GM23338 (cell line): ENCODE measurements at places on chromosomes 4 and X.

- DNase-seq, result peak; percentile 54
These were observed 18.5 kb downstream of the UVSSA start for GRCh38 chr4:1365271-1366178.

DNA sequence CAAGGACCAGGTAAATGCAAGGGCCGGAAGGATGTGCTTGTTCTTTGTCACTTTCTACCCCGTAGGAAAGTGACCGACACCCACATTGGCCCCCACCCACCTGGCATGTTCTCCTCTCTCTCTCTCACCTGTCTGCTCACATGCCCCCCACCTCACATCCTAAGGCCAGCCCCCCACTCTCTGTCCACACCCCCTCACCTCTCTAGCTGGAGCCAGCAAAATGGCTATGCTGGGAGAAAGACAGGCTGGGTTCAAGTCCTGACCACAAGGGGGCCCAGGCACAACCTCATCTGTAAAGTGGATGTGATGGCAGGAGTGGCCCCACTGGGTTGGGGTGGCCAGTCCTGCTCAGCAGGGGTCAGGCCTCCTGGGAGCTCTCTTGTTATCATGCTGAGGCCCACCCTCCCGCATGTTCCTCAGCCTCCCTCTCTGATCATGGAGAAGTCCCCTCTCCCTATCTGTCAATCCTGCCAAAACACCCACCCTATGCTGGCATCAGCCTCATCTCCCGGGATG is 1.7 kb upstream of the PPP2R2C start:
- peak; percentile 68 for DNase-seq

DNA sequence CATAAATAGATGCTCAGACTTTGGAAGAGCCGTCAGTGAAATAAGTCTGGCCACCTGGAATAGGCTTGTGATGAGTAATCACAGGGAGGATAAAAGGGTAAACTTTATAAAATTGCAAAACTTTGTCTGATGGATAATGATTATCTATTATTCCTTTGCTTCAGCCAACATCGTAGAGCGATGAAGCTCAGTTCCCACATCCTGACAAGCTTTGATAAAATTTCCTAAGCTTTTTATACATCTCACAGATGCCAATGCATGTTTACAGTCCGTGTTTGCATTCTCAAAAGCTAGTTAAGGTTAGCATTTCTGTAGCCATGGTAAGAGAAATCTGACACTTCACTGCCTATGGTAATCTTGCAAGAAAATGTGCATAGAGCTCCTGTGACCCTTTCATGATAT is 15.4 kb upstream of the UGDH start:
- no peak for DNase-seq

DNA sequence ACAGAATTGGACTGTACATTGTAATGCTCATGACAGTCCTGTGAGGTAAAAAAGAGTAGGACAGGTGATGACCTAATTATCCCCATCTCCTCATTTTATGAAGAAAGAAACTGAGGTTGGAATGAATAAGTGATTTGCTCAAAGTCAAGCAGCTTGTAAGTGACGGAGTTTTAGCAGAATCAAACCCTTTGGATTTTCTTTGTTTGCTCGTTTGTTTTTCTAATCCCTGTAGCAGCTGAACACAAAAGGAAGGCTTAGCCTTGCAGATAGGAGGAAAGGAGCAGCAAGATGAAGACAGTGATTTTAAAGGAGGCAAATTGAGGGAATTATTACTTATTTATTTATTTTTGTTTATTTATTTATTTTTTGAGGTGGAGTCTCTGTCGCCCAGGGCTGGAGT is 528.4 kb upstream of the AMOT start:
- DNase-seq, result peak; percentile 0

- DNase-seq, result no peak
These were observed 101.4 kb downstream of the C4orf51 start for GRCh38 chr4:145781351-145781750.

DNA sequence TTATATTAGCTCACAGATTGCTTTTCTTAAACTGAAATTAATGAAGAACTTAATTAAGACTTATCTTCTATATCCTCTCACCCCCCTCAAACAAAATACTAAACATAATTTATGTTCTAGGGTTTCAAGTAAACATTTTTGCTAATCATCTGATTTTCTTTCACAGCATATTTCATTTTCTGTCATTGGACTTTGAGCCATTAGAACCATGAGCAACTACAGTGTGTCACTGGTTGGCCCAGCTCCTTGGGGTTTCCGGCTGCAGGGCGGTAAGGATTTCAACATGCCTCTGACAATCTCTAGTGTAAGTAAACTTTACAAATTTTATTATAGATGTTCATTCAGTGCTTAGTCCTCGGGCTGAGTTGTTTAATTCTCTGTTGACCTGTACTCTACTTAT is 3.3 kb downstream of the PDLIM5 start:
- no peak for DNase-seq

GRCh38 chr4:68451246-68452211 is 4.3 kb downstream of the TMPRSS11E start:
- peak; percentile 78 for DNase-seq

- DNase-seq, result no peak
These were observed 60.6 kb downstream of the GSPT2 start for GRCh38 chrX:51803833-51804232.
